ENCODE measurements at places on chromosomes 4 and X.
A peak's percentile ranks its signal among the peaks of the same experiment; 100 is the strongest.

DNA sequence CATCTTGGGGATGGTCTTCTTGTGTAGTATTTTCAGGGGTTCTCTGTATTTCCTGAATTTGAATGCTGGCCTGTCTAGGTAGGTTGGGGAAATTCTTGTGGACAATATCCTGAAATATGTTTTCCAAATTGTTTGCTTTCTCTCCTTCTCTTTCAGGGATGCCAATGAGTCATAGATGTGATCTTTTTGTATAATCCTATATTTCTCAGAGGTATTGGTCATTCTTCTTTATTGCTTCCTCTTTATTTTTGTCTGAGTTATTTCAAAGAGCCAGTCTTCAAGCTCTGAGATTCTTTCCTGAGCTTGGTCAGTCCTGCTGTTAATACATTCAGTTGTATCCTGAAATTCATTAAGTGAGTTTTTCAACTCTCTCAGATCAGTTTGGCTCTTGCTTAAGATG is 73.1 kb downstream of the MAMLD1 start:
- no peak for DNase-seq

DNA sequence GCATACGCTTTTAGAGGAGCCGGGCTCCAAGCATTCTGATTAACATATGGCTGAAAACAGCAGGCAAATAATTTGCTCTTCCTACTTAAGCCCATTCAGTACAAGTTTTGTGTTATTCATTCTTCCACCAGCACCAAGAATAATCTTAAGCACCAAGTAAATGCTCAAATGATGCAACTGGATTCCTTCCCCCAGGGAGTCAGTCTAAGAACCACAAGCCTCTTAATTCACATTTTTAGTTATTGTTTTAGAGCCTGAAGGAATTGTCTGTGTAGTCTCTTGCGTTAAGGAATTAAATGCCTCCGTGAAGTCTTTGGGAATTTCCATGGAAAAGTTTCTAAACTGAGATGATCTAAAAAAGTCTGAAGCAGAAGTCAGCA is 61.5 kb upstream of the MAGEB2 start:
- no peak for DNase-seq

- no peak for DNase-seq
Measured at GRCh38 chrX:30309139-30309571, at the start of gene NR0B1. NR0B1 (minus strand) TSS chrX:30309390; CDS start chrX:30309363, 27 bp downstream.

DNA sequence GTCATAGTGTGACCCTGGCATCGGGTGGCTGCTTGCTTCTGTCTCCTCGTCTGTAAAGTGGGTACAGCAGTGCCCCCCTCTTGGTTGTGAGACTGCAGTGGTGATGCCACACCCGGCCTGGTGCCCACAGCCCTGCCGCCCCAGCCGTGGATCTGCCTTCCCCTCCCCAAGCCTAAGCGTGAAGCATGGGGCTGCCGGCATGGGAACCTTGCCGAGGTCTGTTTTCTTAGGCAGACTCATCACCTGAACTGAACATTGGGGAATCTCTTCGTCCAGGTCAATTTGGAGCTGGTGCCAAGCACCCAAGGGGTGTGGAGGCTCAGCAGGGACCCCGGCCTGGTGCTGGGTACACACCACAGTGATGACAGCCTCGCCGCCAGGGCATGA is 108.4 kb downstream of the PSAPL1 start:
- no peak for DNase-seq

GRCh38 chr4:156197216-156197615 is 243.6 kb upstream of the CTSO start:
- no peak for DNase-seq

- peak; percentile 12 for DNase-seq
Measured at GRCh38 chrX:7925867-7926472, 1.2 kb downstream of the PNPLA4 start.

DNA sequence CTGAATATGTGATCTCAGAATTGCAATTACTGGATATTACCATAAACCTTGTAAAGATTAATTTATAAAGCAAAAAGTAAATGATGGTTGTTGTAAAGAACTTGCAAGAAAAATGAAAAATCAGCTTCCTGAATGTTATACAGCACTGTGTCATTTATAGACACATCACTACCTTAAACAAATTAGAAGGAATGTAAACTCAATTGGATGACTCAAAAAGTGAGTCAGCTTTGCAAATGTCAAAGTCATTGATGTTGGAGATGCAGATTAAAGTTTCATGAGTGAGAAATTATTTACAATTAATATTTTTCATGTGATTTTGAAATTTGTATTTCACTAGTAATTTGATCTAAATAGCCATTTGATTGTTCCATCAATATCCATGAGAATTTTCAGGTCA is 193.2 kb downstream of the RAPGEF2 start:
- DNase-seq = no peak

GRCh38 chr4:150943126-150943525 is 72.0 kb downstream of the LRBA start:
- DNase-seq = no peak

DNA sequence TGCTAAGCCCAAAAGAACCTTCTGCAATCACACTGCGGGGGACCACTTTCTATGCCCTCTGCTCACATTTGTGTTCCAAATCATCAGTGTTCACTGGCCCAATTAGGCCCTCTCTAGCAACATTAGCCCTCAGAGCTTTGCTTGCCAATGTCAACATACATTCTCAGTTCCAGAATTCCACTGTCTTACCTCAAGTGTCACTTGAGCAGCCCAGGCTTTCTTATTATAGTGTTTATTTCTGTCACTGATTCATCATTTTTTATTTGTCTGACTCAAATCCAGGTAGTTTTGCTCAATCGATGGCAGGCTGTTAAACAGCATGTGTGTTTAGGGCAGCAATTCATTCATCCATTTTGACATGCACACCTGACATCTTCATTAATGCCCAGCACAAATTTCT is 291.2 kb downstream of the TEX13A start:
- DNase-seq = no peak

Measured in prostate gland (tissue), 2 donors.